ENCODE measurements at places on chromosomes 7 and 10.

DNA sequence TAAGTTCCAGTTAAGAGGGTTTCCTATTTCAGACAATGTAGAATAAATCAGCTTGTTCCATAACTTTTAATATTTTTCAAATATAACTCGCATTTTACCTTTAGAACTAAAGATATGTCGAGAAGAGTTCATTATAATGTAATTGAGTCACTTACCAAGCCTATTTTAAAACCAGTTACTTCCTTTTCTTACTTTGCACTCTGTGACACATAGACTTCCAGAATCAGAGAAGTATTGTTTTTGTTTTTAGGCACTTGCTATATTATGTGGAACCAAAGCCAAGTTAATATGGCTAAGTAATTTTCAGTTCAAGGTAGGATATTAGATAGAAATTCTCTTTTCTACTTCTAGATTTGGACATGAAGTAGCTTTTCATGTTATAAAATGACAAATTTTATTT is 182.7 kb upstream of the PRPS1L1 start:
- no peak for DNase-seq

GRCh38 chr7:151186640-151187408 is at the start of gene ASB10:
ASB10 (minus strand) TSS chr7:151187250; CDS start chr7:151187130, 120 bp downstream.
- DNase-seq: no peak

DNA sequence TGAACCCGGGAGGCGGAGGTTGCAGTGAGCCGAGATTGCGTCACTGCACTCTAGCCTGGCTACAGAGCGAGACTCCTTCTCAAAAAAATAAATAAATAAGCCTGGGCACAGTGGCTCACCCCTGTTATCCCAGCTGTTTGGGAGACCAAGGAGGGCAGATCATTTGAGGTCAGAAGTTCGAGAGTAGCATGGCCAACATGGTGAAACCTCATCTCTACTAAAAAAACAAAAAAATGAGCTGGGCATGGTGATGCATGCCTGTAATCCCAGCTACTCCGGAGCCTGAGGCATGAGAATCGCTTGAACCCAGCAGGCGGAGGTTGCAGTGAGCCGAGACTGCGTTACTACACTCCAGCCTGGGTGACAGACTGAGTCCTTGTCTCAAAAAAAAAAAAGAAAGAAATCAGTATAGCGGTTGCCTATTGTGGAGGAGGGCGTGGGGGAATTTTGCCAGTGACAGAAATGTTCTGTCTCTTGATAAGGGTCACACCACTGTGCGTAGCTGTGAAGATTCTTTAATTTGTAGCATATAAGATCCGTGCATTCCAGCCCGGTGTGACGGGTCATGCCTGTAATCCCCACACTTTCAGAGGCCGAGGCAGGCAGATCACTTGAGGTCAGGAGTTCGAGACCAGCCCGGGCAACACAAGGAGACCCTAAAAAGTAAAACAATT is 17.9 kb upstream of the EIF3B start:
- DNase-seq: no peak

DNA sequence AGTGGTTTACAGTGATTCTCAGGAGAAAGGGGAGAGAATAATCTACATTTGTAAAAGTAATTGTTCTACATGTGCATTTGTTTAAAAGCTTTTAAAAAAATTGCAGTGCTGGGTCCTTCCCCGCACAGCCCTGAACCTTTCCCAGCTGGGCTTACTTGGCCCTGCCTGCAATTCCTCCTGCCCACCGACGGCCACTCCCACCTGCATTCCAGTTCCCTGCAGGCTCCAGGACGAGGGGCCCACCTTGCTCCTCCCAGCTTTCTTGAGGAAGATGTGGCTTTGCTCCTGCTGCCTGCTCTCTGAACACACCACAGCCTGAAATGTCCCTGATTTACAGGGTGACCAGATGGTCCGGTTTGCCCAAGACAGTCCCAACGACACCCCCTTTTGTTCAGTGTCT is 222.7 kb downstream of the PRPF18 start:
- DNase-seq: no peak

DNA sequence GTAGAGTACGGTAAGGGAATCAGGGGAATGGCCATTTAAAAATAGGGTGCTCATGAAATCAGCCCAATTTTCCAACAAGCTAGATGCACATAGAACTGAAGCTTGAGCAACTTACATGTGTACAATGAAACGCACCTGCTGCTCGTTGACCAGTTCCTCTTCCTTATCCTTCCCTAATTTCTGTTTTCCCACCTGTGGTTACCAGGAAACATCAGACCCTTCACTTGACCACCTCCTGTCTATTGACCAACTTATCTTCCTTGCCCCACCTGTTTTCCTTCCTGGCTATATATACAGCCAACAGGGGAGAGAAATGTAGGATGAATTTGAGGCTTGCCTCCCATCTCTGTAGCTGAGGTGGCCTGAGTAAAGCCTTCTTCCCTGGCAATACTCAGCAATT is 37.8 kb upstream of the RAPGEF5 start:
- no peak for DNase-seq

DNA sequence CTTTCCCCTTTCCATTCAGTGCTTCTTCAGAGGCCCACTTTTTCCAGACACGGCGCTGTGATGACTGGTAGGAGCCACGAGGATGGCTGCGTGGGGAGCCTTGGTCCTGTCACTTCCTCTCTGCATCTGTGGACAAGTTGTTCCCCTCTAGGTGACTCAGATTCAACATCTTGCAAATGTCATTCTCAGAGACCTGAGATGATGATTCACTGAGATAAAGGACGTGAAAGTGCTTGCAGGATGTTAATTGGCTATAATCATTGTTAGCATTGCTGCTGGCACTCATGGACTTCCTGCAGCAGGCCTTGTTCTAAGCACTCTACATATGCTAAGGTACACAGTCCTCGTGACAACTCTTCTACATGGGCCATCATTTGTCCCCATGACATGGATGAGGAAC is 489.8 kb upstream of the ZMIZ1 start:
- no peak for DNase-seq

GRCh38 chr7:45898222-45898621 is 9.9 kb downstream of the IGFBP1 start:
- no peak for DNase-seq

DNA sequence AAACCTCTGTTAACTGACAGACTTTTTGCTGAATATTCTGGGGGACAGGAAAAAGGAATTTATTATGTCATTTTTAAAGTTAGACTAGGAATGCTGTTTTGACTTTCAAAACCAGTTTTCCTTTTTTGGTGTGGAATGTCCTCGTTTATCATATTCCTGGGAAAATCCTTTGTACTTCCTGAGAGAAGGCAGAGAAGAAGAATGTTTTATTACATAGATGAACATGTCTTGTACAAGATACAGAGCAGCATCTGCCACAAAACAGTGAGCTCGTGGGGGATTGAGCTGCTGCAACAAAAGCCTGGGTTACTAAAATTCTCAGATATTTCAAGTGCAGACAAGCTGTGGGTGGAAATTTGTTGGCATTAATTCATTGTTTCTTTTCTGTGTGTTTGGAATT is 20.2 kb downstream of the MCU start:
- DNase-seq: no peak

- no peak for DNase-seq
Observed at GRCh38 chr7:16129431-16130110, 291.8 kb downstream of the CRPPA start.

DNA sequence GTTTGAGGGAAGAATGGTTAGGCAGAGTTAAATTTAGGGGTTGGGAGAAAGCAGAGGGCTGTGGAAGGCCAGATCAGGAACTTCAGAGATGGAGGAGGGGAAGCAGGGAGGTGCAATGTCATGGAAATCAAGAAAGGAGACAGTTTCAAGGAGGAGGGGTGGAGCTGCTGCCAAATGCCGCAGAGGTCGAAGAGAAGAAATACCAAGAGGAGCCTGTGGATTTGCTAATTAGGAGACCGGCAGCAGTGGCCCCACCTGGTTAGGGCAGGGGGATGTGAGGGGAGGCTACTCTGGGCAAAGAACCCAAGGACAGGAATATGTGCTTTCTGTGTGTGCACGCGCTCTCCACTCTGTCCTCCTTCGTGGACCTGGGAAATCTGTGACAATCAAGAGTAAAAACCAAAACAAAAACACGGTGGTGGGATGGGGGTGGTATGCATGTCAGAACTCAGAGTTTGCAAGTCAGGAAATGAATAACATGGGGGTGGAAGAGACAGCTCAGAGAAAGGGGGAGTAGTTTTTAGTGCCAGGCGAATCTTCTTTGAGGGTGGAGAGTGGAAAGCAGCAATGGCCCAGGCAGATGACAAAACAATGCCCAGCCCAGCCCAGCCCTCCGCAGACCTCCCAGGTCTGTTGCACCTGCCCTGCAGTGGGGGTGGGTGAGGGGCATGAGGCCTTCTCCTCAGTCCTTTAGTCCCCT is 102.9 kb upstream of the PAX2 start:
- DNase-seq: no peak

DNA sequence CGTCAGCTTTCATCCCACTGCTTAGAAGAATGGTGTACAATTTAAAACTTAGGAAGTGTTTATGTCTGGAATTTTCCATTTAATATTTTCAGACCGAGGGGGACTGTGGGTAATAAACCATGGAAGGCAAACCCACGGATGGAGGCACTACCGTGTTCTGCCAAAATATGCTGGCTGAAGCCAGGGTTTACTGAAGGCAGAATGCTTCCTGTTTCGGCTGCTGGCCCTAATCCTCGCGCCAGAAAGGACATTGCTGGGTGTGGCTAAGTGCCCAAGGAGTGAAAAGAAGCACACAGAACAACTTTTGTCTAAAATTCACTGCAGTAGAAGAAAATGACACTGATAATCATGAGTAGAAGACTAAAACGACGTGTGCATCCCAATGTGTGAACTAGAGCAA is 32.3 kb downstream of the PITRM1 start:
- DNase-seq: no peak
